ENCODE measurements at places on chromosomes 16 and 17. TPM values are rescaled to one million over a fixed set of nuclear protein-coding genes. Genes with fewer than 3 reads are reported as not detected.

- peak; percentile 3 for DNase-seq
Measured at GRCh38 chr16:78230832-78231231, 131.4 kb downstream of the WWOX start.

DNA sequence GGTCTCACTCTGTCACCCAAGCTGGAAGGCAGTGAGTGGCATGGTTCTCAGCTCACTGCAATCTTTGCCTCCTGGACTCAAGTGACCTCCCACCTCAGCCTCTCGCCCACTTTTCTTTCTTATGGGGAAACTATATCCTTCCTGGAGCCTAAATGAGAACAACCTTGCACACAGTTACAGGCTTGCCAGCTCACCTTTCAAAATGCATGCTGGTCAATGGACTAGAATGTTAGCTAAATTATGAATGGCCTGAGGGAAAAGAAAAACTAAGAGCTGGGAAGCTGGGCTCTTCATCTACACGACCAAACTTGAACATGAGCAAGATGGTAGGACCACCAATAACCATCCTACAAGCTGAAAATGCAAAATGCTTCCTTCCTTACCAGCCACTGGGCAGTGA, 10.6 kb upstream of the LHX1 start:
- DNase-seq, result no peak

DNA sequence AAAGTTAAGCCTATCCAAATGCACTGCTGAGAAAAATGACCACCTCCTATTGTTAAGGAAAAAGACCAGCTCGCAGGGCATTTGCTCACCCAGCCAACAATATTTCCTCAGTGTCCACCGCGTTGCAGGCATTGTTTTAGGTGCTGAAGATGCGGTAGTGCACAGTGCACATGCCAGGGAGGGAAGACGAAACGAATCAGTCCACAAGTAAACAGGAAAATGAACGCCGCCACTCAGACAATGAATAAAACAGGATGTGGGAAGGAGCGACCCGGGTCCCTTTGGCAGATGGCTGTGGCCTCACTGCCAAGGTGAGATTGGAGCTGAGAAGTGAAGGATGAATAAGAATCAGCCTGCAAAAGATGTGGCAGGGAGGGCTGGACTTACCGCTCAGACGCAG, 249.2 kb downstream of the FOXL1 start:
- no peak for DNase-seq

DNA sequence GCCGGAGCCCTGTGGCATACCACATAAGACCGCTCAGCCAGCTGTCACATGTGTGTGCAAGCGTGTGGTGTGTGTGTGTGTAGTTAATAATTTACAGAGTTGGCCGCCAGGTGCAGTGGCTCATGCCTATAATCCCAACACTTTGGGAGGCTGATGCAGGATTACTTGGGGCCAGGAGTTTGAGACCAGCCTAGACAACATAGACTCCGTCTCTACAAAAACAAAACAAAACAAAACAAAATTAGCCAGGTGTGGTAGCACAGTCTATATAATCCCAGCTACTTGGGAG, 20.4 kb downstream of the SOCS1 start:
- no peak for DNase-seq

DUSP3 gene
- 63.3 TPM for total RNA-seq

LSM12 gene
- 77.0 TPM for total RNA-seq

- no peak for DNase-seq
Measured at GRCh38 chr17:77892469-77893143, 65.9 kb upstream of the TNRC6C start.

- no peak for DNase-seq
Measured at GRCh38 chr16:2157480-2158261, 2.1 kb downstream of the TRAF7 start.

GRCh38 chr17:60155815-60156214, 6.0 kb downstream of the CA4 start:
- no peak for DNase-seq

DNA sequence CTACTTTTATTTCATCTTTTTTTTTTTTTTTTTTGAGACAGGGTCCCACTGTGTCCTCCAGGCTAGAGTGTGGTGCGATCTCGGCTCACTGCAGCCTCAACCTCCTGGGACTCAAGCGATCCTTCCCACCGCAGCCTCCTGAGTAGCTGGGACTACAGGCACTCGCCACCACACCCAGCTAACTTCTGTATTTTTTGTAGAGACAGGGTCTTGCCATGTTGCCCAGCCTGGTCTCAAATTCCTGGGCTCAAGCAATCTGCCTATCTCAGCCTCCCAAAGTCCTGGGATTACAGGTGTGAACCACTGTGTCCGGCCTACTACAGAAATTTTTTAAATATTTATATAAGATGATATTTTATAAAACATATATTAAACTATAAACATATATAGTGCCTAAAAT, 4.8 kb downstream of the MYO18A start:
- DNase-seq, result no peak

GRCh38 chr16:67917140-67917851, 14.4 kb downstream of the CTRL start:
- DNase-seq, result no peak

- peak; percentile 40 for DNase-seq
Measured at GRCh38 chr17:31690151-31690551, 168.9 kb downstream of the COPRS start.

ADAM11 gene
- 0.43 TPM for total RNA-seq

GRCh38 chr17:80871341-80871740, 120.3 kb upstream of the CHMP6 start:
- no peak for DNase-seq

- DNase-seq, result no peak
Measured at GRCh38 chr16:52676959-52677358, 130.0 kb upstream of the TOX3 start.

GRCh38 chr16:11572301-11572995, 14.3 kb downstream of the LITAF start:
- DNase-seq, result no peak

SEPTIN1 gene
- total RNA-seq, result 0.48 TPM

DNA sequence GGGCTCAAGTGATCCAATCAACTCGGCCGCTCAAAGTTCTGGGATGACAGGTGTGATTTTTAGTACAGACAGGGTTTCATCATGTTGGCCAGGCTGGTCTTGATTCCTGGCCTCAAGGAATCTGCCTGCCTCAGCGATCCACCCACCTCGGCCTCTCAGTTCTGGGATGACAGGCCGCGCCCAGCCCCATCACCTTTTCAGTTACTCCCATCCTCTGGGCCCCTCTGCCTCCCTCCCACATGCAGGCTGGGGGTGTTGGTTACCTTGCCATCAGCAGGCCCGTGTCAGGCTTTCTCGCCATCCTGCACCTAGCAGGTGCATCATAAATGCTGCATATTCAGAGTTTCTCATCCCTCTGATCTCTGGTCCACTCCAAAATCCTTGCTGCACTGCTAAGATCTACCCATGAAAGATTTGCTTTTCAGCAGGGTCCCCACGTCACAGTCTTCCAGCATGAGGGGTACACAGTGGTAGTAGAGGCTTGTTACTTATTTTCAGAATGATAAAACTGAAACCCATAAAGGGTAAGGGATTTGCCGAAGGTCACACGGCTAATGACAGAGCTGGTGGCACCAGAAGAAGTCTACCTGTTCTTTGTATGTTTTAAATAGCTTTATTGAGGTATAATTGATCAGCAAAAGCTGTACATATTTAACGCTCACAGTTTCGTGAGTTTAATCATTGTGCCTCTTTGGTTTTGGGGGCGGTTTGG, 16.6 kb downstream of the PMM2 start:
- DNase-seq, result no peak

GRCh38 chr16:50263940-50264929, 2.1 kb upstream of the ADCY7 start:
- DNase-seq, result peak; percentile 39

DNA sequence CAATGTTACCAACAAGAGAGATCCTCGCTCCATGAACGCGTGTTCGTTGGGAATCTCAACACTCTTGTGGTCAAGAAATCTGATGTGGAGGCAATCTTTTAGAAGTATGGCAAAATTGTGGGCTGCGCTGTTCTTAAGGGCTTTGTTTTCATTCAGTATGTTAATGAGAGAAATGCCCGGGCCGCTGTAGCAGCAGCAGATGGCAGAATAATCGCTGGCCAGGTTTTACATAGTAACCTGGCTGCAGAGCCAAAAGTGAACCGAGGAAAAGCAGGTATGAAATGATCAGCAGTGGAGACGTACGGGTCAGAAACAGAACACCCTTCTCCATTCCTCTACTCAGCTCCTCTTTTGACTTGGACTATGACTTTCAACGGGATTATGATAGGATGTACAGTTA, 13.3 kb downstream of the SOCS1 start:
- no peak for DNase-seq

DNA sequence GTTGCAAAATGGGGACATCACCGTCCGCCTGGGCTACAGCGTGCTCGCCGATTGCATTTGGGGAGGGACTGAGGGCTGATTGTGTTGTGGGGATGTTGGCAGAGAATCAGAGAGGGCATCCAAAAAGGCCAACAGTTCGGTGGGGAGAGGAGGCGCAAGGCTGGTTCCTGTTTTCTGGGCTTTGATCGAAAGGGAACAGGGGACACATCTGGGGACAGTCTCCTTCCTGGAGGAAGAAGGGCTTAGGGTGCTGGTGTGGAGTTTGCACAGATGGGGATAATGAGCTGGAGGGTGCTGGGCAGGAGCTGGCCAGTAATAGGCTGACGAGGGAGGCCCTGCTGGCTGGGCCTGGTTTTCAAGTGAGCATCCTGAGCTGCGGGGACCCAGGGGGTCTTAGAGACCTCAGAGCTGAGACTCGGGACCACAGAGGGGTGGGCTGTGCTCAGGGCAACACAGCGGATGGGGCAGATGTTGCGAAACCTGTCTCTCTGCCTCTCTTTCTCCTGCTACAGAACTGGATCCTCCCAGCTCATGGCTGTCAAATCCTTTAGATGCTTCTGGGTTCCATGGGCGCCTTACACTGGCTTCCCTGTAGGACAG, 288.7 kb downstream of the SEC14L1 start:
- no peak for DNase-seq

DNA sequence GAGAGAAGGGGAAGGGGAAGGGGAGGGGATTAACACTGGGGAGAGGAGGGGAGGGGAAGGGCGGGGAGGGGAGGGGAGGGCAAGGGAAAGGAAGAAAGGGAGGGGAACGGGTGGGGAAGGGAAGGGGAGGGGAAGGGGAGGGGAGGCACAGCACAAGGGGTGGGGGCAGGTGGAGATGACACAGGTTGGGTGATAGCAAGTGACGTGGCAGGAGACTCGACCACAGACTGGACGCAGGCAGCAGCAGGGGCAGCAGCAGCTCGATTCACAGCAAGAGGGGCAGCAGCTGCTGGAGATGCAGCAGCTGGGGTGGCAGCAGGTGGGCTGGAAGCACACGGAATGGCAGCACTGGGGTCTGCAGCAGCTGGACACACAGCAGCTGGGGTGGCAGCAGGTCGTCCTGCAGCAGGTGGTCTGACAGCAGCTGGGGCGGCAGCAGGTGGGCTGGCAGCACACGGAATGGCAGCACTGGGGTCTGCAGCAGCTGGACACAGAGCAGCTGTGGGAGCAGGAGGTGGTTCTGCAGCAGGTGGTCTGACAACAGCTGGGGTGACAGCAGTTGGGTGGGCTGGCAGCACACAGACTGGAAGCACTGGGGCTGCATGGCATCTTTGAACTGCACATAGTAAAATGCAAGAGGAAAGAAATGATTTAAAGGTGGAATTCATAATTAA, at the start of gene KRTAP4-16:
Gene KRTAP4-16 (minus strand): TSS at position 624 of the 674 bp plus-strand sequence. CDS start 0 bp downstream, at position 624.
- no peak for DNase-seq

DNA sequence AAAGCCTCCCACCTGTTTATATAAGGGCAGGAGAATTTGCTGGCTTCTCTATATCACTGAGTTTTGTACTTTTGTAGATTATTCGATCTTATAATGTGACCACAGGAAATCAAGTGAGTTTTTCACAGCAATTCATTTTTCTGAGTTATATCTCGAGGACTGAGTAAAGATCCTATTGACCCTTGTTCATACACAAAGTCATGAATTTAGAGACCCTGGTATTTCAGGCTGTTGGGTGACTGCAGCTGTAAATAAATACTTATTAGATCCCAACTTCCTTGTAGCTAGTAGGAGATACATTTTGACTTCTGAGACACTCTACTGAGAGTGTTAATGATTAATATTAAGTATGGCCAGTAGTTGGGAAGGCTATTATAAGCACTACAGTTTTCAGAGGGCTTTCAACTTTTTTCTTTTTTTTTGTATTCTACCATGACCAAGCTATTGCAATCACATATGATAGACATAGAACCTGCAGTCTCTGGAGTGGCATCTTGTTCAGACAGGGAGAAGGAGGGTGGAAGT, 3.2 kb upstream of the KRT20 start:
- DNase-seq, result no peak

GRCh38 chr17:54172985-54173316, 350.2 kb downstream of the KIF2B start:
- no peak for DNase-seq

GRCh38 chr17:787641-788221, 5.6 kb downstream of the MRM3 start:
- no peak for DNase-seq

C16orf96 gene
- 0.38 TPM for total RNA-seq

- DNase-seq, result no peak
Measured at GRCh38 chr17:70308618-70309017, 139.3 kb downstream of the KCNJ2 start.

DNA sequence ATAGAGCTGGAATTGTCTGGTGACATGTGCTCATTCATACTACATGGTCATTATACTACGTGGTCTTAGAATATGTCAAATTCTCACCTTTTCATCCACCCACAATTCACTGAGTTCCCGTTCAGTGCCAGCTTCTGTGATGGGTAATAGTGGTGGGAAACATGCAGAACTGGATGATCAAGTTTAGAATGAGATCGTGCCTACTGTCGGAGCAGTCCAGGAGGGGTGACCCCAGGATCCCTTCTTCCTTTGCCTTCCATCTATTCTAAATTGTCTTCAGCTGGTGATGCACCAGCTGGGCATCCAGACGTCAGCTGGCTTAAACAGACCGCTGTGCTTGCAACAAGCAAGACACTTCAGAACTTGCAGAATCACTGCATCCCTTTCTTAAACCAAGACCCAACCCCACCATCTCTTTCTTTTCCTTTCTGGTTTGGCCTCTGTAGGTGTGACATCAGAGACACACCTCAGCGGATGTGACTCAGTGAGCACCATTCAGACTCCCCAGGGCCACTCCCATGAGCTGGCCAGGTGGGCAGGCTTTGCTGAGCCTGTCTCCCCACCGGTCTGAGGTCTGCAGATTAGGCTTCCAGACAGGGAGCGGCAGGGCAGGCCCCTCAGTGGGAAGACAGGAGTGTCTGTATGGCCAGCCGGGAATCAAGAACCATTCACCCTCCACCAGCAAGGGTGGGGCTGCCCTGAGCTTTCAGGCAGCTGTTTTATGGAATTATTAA, 18.1 kb downstream of the C17orf100 start:
- DNase-seq, result no peak

- DNase-seq, result no peak
Measured at GRCh38 chr17:22514767-22515320, 822.5 kb downstream of the KCNJ18 start.

RAB26 gene
- 1.2 TPM for total RNA-seq

GRCh38 chr16:20952139-20952920, 51.8 kb downstream of the LYRM1 start:
- no peak for DNase-seq

Measured in astrocyte (in vitro differentiated cells and primary cell).